ENCODE measurements at places on chromosomes 12 and 14.

DNA sequence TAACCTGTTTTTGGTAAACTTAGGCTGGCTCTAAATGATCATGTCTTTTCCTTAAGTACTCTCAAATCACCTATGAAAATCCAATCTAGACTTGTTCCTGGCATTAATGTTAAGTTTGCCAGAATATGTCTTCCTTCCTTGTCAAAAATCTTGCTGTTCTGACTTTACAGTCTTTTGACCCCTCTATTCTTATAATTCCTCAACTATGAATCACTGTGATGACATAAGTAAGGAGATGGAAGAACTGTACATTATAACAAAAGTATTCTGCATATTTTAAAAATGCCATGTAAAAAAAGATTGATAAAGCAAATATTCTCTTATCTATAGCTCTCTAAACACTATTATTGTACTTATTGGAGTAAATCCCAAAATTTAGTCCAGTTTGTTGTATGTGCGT lies 51.4 kb upstream of the BAZ1A start:
- no peak for DNase-seq
- H3K27ac ChIP-seq: no peak overlapping the region
- no peaks in the 10 kb centered on the region for H3K36me3 ChIP-seq

GRCh38 chr14:89701211-89702043 lies 253.1 kb downstream of the EFCAB11 start:
- H3K36me3 ChIP-seq: no peaks in the 10 kb centered on the region
- H3K4me1 ChIP-seq: peaks cover 6% of the 10 kb centered on the region
- peak; percentile 80 for DNase-seq
- H3K4me3 ChIP-seq: peak overlapping the region; percentile 45

- no peaks in the 10 kb centered on the region for H3K27me3 ChIP-seq
- no peak for DNase-seq
- no peak overlapping the region for H3K4me3 ChIP-seq
- no peaks in the 10 kb centered on the region for H3K4me1 ChIP-seq
- no peak overlapping the region for H3K27ac ChIP-seq
Measured at GRCh38 chr14:98169170-98169587, 1102.8 kb downstream of the BCL11B start.

DNA sequence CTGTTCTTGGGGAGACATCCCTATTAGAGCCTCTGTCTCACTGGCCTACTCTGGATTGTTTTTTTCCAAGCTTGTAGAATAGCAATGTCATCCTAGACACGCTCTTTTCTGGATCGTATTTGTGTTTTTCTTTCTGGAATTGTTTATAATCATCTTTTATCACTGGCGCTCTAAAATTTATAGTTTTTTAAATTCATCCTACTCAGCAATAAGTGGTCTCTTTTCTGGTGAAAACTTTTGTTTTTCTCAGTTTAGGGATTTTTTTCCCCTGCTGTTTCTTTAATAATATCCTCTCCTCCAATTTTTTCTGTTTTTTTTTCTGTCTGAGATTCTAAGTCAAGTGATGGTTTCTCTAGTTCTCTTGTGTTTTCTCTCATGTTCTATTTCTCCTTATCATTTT lies 25.2 kb downstream of the PDE6H start:
- no peak for DNase-seq
- H3K4me1 ChIP-seq: no peaks in the 10 kb centered on the region
- H3K27ac ChIP-seq: peak overlapping the region; percentile 83
- no peaks in the 10 kb centered on the region for H3K27me3 ChIP-seq
- H3K36me3 ChIP-seq: no peaks in the 10 kb centered on the region
